ENCODE measurements at places on chromosomes 13 and 19.
A peak's percentile ranks its signal among the peaks of the same experiment; 100 is the strongest.

GRCh38 chr19:29413435-29413834 is 112.4 kb upstream of the VSTM2B start:
- DNase-seq = no peak

DNA sequence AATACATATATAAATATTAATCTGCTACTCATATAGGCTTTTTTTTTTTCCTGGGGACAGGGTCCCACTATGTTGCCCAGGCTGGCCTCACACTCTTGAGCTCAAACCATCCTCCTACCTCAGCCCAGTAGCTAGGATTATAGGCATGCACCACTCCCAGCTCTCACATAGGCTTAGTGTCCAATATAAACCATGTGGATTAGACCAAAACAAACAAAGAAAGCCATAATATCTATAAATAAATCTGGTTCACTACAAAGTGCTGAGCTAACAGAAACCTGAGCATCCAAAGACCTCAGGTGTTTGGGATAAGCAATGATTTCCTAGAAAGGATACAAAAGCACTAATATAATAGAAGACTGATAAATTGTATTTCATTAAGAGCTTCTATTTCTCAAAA is 26.0 kb downstream of the TBC1D4 start:
- DNase-seq = no peak

- DNase-seq = no peak
Measured at GRCh38 chr13:60210510-60211330, 47.0 kb upstream of the DIAPH3 start.

- no peak for DNase-seq
Measured at GRCh38 chr19:3323658-3324057, 42.7 kb upstream of the NFIC start.

GRCh38 chr19:5434970-5435641 is 20.1 kb upstream of the ZNRF4 start:
- no peak for DNase-seq

GRCh38 chr13:53672005-53672404 is 643.4 kb downstream of the OLFM4 start:
- DNase-seq = no peak

GRCh38 chr19:5073153-5073844 is 104.4 kb downstream of the KDM4B start:
- no peak for DNase-seq

DNA sequence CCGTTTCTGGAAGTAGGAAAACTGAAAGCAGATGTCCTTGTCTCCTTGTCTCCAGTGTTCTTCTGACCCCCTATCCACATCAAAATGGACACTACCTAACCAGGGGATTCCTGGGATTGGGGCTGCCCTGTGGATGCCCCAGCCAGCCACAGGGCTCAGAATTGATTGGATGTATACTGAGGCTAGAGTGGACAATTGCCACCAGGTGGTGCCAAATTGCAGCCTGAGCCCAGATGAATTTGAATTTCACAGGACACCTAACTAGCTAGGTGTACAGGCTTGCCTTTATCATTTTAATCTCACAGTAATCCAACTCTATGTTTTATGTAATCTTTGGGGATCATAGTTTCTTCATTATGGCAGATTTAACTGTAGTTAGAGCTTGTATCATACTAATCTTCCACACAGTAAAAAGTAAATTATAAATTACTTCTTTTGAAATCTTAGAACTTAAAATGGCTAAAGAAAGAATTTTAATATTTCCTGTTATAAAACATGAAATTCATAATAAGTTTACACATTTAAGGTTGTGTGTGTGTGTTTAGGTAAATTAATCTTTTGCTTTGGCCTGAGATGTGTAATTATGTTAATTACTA is 58.0 kb downstream of the PIBF1 start:
- DNase-seq = peak; percentile 68

- no peak for DNase-seq
Measured at GRCh38 chr19:29741776-29742175, 26.7 kb upstream of the C19orf12 start.

GRCh38 chr19:23810496-23810895 is 51.8 kb upstream of the ZNF681 start:
- DNase-seq = no peak

- no peak for DNase-seq
Measured at GRCh38 chr13:67854990-67855389, 624.9 kb upstream of the PCDH9 start.

GRCh38 chr13:97124915-97125809 is 97.0 kb upstream of the MBNL2 start:
- no peak for DNase-seq

GRCh38 chr19:51530616-51531015 is 854 bp downstream of the SIGLEC6 start:
- no peak for DNase-seq

GRCh38 chr13:29140277-29140676 is 320.1 kb downstream of the MTUS2 start:
- DNase-seq = no peak

DNA sequence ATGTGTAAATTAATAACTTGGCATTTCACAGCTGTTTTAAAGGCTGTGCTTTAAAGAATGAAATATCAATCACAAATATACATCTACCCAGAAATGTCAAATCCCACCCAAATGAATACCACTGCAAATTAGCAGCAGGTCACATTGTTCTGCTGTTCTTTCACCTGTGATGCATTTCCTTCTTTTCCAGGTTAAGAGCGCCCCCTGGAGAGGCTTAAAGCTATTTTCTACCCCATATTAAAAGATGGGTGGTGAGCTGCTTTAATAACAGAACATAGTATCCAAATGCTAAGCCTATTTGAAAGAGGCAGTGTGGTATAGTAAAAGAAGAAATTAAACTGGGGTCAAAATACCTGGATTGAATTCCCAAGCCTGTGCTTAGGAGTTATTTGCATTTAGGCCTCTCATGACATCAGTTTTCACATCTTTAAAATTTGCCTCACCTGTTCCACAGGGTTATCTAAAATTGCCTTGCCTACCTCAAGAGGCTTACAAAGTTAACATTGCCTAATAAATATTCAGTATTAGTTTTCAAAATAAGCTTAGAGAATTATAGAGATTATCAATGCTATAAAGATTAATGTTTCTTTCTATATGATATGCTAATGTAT is 396.9 kb upstream of the SLITRK5 start:
- DNase-seq = peak; percentile 78

DNA sequence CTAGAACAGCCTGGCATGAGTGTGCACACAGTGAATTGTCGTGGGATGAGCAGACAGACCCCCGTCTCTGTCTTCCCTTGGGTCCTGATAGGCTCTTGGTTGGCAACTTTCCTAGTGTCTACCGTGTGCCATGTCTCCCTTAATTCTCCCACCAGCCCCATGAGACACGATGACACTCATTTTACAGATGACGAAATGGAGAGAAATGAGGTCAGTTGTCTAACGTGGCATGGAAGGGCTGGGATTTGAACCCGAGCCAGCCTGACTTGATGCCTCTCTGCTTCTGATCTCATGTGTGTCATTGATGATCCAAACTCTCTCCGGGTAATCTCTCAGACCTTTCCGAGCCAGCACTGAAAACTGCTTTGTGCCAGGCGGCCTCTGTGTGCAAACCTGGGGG is 8.4 kb upstream of the KLK14 start:
- no peak for DNase-seq

- no peak for DNase-seq
Measured at GRCh38 chr19:16420336-16420676, 51.5 kb downstream of the EPS15L1 start.

GRCh38 chr13:52894413-52894812 is 46.0 kb upstream of the PCDH8 start:
- no peak for DNase-seq

DNA sequence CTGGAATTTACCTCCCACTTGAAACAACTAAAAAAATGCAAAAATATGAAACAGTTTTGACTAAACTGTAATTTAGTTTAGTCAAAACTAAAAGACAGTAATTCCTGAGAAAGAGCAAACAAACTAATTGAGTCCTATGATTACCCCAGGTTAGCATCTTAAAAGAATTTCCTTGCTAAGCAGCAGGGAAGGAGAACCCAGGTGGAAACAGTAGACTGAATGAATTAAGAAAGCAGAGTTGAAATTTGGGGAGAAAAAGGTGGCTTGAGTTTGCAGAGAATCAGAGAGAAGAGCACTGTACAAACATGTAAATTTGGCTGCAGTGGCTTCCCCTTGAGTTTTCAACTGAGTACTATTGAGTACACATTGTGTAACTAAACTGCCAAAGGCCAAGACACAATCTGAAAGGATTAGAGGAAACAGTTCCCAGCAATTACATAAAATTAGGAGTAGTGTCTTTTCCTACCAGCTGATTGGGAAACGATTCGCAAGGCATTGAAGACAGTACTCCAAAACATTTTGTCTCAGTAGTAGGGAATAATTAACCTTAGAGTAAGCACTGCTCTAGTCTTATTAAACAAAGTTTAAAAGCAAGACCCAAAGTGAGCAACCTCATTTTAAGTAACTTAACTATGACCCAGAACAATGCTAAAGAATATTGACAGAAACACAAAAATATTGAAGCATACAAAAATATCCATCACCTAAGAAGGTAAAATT is 820.5 kb downstream of the DACH1 start:
- no peak for DNase-seq

DNA sequence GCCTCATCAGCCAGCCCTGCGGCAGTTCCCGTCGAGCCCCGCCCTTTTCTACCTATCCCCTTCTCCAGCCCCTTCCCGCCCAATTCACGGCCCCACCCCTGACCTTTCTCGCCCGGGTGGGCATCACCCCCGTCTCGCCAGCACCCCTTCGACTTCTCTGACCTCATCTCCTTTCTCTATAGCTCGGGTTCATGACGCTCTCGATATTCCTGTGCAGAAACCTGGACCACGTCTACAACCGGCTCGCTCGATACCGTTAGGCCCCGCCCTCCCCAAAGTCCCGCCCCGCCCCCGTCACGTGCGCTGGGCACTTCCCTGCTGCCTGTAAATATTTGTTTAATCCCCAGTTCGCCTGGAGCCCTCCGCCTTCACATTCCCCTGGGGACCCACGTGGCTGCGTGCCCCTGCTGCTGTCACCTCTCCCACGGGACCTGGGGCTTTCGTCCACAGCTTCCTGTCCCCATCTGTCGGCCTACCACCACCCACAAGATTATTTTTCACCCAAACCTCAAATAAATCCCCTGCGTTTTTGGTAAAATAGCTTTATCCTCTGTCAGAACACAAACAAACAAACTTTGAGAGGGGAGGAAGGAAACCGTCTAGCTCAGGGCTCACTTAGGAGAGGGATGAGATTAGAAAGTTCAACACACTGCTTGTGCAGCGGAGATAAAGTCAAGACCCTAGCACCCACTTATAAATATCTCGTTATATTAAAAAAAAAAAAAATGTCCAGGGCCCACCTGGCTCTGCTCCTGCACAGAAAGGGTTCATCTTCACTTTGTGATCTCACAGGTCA is 5.1 kb downstream of the CD37 start:
- DNase-seq = peak; percentile 98

DNA sequence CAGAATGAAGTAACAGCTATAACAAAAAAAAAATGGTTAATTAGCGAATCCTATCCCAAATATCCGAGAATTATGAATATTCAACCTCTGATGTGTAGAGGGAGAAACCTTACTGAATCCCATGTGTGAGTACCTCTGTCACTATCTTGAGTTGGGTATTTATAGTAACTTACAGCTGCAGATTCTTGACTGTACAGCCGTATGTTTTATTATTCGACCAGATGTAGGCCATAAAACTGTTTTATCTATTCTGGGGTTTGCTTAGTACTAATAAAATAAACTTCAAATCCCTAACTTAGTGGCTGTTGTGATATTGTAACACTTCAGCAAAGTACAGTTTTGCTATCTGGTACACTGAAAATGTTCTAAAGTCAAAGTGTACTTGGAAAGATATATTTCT is 120.0 kb downstream of the EFNB2 start:
- DNase-seq = no peak

DNA sequence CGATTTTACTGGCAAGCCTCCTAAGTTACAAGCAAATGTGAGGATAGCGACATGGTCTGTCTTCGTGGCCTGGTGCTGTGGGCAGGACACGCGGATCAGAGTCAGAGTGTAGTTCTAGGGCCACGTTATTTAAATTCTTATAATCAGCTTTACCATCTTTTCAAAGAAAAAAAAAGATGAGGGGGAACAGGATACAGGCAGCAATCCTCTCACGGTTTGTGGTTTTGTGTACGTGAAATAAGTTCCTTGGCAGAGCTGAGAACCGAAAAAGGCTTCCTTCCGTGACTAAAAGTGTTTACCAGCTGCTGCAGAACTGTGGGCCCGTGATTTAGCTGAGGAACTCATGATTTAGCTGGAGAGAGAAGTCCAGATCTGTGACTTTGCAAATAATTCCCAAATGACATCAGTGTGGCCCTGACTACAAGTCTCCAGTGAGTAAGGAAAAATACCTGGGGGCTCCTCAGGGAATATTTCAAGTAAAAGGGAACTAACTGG is 27.2 kb downstream of the RCBTB2 start:
- DNase-seq = peak; percentile 65

GRCh38 chr13:78147905-78148304 is 229.3 kb upstream of the EDNRB start:
- no peak for DNase-seq

DNA sequence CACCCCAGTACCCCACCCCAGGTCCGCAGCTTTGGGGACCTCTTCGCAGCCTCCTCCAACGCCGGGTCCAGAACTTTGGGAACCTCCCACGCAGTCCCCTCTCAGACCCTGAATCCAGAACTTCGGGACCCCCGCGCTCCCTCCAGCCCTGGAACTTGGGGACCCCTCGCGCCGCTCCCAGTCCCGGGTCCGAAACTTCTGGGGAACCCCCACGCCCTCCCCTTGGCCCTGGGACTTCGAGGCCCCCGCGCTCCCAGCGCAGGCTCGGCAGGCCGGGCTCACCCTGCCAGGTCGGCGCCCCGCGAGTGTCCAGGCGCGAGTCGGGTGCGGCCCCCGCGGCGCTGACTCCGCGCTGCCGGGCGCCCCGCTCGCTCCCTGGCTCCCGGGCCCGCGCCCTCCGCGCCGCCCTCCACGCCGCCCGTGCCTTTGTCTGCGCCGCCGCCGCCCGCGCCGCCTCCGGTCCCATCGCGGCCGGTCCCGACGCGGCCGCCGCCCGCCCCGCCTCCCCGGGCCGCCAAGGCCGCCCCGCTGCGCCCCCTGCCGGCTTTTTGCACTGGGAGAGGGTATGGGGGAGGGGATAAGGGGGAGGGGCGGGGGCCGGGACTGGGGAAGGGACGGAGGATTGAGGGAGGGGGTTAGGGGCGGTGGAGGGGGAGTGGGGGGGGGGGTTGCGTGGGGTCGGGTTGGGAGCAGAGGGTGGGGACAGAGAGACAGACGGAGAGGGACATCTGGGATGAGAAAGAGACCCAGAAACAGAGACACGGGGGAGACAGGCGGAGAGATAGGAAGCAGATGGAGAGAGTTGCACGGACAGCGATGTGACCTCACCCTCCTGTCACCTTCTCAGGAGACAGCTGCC is at the start of gene HOMER3:
TSS of gene HOMER3 (minus strand) at position 449 of the 859 bp plus-strand sequence. CDS start 2,235 bp downstream, outside the sequence.
- DNase-seq = peak; percentile 44

GRCh38 chr13:58855283-58855682 is 1223.7 kb downstream of the PCDH17 start:
- no peak for DNase-seq

DNA sequence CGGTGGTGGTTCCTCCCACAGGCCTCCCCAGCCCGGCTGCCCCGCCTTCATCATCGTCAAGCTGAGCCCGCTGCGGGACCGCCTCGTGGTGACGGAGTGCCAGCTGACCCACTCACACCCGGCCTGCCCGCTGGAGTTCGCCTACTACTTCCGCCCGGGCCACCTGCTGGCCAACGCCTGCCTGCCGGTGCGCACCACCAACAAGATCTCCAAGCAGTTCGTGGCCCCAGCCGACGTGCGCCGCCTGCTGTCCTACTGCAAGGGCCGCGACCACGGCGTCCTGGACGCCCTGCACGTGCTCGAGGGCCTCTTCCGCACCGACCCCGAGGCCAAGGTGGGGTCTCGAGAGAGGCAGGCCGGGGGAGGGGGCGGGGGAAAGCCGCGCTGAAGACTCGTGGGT is 12.0 kb downstream of the ZSWIM9 start:
- DNase-seq = no peak

GRCh38 chr13:29679396-29680053 is 84.0 kb upstream of the SLC7A1 start:
- DNase-seq = no peak
